Fibroblast of the aortic adventitia (primary cell): ENCODE measurements at places on chromosomes 1 and 21.

DNA sequence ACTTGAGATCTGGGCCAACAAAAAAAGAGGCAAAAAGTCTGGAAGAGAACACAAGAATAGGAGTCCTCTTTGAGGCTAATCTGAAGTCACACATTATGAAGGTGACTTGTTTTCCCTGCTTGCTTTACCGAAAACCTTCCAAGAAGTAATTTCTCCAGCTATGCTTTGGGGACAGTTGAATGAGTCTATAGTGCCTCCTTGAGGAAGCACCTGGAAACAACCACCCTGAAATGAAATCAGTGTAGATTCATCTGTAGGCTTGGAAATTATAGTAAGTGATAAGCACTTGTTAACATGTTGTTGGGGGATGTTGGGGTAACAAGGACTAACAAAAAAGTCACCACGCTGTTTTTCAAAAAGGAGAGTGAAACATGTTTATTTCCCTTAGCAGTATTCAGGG, 23.4 kb upstream of the RPTN start:
- DNase-seq, result peak; percentile 48

GRCh38 chr1:18938008-18938706, 18.3 kb downstream of the IFFO2 start:
- DNase-seq, result no peak

DNA sequence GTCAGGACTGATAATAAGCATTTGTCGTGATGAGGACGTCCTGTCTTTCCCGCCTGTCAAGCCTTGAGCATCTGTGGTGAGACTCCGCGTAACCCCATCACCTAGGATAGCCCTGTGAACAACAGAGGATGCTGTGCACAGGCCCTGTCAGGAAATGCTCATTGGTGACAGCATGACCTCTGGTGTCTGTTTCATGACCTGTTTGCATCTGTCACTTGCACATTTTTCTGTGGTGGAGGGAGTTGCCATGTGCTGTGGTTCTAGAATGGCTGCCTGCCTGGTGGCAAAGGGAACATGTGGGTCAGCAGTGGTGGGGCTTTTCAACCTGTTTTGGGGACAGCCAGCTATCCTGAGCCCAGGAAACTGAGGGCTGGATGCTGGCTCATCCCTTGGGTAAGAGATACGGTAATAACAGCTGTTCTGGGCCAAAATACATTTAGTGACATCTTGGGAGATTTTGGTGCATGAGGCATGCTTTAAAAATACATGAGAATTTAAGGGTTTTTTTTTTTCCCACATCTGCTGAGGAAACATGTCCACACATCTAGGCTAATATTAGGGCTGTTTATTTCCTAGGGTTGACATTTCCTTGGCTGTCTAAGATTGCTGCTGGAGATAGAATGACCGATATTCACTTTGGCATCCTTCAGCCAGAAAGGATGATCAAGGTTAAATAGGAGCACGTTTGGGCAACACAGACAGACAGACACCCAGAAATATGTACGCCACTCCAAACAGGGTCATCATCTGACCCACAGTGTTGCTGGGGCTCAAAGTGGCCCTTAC, 52.9 kb downstream of the KCNC4 start:
- DNase-seq, result no peak

DNA sequence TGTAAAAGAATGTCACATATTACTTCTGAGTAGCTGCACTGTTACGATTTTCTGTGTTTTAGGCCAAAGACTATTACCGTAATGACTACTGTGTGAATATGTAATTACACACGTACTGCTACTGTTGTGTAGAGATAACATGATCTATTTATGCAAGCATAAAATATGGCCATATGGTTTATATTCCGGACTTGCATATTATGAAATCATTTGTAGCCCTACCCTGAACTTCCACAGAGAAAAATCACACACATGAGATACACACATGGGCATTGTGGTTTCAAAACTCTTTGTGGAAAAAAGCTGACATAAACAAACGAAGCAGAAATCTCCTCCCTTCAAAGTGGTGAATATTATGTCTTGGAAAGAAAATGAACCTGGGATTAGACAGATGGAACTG, 373.0 kb upstream of the ADAMTS5 start:
- no peak for DNase-seq

- no peak for DNase-seq
These were observed 110.8 kb downstream of the PSMG1 start for GRCh38 chr21:39072468-39072867.

DNA sequence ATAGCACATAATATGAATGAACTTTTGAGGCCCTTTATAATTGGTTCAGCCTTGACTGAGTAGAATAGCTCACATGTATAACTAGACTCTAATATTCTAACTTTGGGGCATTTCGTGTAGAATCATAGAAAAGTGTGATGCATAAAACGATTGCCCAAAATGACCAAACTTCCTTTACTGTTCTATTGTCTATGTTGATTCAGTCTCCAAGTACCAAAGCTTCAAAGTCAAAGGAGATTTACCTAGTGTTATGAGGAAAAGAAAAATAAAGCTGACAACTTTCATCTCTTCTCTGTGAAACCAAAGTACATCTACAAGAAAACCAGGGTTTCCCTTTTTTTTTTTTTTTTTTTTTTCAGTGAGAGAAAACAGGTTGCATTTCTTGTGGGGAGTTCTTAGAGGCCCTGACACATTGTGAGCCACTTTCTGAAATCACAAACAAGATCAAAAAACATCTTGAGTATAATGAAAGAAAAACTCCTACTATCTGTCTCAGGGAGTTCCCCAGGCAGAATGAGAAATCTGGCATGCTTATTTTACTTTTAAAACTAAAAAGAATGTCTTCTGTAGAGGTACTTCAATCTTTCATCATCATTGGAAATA, 183.4 kb downstream of the TNFSF18 start:
- no peak for DNase-seq

DNA sequence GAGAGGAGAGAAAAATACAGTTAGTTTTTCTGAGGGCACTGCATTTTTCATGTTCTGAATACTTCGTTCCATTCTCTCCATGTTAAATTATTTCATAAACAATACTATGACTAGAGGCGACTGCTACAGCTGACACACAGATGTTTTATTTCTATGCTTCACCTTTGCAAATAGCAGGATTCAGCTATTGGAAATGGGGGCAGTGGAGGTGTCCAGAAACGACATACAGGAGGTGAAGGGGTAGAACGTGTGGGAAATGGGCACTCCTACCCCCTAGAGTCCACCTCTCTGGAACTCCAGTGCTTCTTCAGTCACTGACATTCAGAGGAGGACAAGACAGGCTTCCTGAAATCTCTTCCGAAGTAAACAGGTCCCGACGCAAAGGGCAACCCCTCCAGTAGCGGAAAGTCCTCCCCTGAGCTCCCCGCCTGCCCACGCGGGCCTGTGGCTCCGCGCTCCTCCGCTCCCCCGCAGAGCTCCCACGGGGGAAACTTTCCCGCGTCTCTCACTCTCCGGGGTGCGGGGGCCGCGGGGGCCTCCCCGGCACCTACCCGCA, 480 bp downstream of the DPYD start:
- DNase-seq, result peak; percentile 38

- DNase-seq, result no peak
These were observed 111.7 kb downstream of the LACTBL1 start for GRCh38 chr1:22860883-22861385.

DNA sequence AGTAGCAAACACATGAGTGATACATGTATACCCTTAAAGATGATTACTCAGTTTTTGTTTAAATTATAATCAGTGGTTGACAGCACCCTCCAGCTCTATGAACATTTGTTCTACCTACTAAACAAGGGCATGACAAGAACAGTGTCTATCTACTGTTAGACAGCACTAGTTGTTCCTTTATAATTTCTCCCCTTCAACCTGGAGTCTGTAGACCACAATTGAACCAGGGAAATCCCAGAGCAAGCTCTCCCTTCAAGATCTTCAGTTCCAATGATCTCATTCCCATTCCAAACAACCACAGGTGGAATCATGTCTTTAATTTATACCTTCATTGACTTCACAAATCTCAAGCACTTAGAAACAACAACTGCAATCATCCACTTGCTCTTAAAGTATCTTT, 216.1 kb downstream of the HHIPL2 start:
- no peak for DNase-seq

DNA sequence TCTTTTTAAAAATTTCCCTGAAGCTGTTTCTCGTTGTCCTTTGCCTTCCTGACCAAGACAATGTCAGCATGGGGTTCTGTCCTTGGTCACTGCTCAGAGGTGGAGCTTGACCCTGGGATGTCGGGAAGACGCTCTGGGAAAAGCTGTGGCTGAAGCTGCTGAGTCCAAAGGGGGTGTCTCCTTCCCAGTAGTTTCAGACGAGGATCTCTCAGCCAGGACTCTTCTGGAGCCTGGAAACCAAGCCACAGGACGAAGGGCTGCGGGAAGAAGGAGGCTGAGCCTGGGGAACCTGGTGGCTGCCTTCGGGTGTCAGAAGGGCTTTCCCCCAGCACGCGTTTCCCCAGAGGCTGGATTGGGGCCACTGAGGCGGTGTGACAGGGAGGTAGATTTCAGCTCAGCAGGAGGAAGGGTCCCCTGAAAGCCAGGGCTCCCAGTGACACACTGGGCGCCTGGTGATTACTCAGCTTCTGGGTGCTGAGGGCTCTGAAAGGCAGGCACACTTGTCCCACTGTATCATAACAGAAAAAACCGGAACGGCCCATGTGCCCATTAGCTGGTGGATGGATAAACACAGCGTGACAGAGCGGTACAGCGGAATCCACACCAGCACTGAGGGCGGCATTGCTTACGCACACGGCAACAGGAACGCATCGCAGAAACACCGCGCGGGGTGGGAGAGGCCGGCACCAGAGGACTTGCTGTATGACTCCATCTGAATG, 5.0 kb upstream of the KRTAP12-1 start:
- no peak for DNase-seq

DNA sequence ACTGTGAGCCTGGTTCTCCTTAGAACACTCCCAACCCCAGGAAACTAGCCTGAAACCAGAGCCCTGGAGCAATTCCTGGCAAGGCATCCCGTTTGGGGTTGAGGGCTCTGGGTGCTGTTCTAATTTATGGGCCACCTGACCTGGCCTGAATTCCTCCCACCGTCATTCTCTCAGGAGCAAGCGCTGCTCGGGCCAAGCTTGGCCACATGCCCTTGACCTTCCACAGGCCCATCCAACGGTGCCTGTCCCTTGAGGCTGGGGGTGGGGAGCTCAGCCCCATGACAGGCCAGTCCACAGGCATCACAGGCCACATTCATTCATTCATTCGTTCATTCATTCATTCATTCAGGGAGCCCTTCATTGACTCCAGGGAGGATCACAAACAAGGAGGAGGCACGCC, 5.3 kb downstream of the PADI2 start:
- DNase-seq, result no peak

- DNase-seq, result no peak
These were observed 23.7 kb upstream of the TNFRSF1B start for GRCh38 chr1:12142891-12143630.

GRCh38 chr1:8969937-8970336, 24.3 kb downstream of the CA6 start:
- DNase-seq, result no peak

DNA sequence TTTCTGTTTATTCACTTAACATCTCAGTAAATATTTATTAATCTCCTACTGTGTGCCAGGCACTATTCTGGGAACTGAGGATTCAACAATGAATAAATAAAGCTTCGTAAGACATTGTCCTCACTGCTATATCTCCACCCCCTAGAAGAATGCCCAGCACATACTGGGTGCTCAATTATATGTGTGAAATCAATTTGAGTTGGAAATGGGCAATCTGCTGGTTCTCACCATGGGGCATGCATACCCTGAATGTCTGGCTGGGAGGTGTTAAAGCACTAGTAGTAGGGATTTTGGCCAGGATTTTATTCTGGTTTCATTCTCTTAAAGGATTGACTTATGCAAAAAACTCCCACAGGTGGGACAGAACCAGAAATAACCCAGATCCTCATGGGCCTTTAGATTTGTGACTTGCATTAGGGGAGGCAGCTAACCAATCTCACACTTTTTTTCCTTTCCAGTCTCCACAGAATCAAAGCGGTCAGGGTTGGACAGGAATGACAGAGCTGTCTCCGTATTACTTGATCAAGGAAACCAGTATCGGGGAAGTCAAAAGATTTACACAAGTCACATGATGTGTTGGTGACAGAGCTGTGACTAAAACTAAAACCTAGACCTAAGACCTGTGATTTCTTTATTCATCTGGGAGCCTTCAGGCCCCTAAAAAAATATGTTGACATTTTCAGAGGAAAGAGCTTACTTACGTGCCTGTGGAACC, 12.8 kb downstream of the GFI1 start:
- no peak for DNase-seq

GRCh38 chr1:186763107-186763506, 65.6 kb upstream of the PLA2G4A start:
- DNase-seq, result peak; percentile 76

DNA sequence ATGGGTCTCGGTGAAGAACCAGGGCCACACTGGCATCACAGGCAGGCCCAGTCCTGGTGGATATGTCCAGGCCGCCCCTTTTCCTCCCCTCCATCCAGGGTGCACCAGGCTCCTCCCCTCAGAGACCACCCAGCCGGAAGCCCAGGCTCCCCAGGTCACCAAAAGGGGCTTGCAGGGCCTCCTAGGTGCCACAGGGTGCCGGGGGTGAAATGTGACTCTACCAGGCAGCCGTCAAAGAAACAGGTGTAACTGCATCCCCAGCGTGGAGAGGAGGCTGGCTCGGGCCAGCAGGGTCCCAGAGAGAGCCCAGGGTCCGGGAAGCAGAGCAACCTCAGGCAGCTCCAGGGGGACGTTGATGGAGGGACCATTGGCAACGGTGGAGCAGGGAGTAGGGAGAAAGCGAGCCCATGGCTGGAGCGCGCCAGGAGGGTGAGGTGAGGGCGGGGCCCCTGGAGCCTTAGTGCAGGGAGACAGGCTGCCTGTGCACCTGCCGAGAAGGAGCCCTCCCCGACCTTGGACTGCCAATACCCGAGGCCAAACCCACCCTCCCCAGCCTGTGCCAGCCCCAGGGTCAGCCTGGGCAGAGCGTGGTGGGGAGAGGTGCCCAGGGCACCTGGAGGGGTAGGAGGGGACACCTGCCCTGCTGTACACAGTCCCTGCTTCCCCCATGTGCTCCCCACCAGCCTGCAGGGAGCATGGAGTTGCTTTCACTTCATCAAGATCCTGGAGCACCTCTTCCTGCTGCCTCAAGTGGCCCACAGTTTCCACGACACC, 48.3 kb upstream of the POFUT2 start:
- DNase-seq, result no peak

DNA sequence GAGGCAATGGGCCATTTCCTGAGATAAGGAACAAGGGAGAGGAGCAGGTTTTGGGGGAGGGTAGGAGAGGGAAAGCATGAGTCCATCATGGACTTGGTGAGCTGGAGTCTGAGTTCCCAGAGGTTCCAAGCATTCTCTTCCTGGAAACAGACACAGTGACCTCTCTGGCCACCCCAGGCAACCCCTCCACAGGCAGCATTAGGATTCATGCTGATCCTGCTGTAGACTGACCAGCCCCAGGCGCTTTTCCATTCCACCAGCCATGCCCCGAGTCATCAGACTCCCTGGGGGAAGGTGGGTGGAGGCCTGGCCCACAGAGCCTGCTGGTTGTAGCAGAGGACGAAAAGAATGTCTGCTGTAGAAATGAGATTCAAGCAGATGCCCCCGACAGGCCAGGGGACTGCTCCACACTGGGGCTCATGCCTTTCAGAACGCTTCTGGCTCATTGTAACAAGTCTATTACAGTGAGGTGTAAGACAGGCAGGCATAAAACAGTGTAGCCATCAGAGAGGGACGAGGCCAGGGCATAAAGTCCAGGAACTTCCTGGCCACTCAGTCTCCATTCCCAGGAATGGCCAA, 52.2 kb downstream of the KCND3 start:
- DNase-seq, result no peak

- no peak for DNase-seq
These were observed 81.0 kb downstream of the PLPPR5 start for GRCh38 chr1:98923667-98924066.

GRCh38 chr21:20882462-20883407, 115.5 kb upstream of the NCAM2 start:
- peak; percentile 22 for DNase-seq
